Stimulated activated CD4-positive, alpha-beta T cell treated with anti-CD3 and anti-CD28 coated beads, Interleukin-2, amount 100 ng/mL, for 24 hours (primary cell): ENCODE measurements at places on chromosomes 6 and 20.

- no peak for DNase-seq
Measured at GRCh38 chr6:24897186-24897585, 38.6 kb downstream of the RIPOR2 start.

- DNase-seq, result no peak
Measured at GRCh38 chr6:109076377-109076776, 18.3 kb downstream of the SESN1 start.

DNA sequence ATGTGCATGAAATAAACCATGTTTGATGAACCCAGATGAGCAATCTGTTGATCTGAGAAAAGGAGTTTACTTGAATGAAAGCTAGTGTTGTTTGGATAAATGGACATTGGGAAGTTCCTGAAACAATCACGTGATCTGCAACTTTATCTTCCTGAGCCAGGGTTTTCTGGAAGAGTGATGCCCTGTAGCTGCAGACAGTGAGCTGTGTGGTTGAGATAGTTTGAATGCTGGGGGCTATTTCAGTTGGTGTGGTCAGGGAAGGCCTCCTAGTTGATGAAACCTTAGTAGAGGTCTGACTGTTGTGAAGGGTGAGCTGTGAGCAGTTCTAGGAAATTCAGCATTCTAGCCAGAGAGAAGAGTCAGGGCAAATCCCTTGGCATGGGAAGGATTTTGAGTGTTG, 643.7 kb downstream of the UTRN start:
- no peak for DNase-seq

DNA sequence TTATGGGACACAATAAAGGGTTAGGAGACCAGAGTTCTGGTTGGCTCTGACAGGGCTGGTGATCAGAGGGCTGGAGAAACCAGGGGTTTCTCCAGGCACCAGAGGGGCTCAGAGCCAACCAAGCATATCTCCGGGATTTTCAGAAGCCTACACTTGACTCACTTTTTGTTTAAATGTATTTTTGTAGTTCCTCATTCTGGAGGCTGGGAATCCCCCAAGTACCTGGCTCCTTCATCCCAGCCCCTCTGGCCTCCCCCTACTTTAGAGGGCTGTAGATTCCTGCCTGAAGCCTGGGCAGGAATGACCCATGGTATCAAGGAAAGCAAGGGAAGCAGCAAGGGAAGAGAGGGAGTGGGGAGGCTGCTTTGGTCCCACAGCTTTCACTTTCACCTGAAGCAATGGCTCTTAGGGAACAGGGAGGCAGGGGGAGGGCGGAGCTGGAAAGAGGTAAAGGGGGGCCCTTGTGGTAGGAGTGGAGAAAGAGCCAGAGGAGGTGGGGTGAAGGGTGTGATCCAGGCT, 973 bp downstream of the CD40 start:
- no peak for DNase-seq

DNA sequence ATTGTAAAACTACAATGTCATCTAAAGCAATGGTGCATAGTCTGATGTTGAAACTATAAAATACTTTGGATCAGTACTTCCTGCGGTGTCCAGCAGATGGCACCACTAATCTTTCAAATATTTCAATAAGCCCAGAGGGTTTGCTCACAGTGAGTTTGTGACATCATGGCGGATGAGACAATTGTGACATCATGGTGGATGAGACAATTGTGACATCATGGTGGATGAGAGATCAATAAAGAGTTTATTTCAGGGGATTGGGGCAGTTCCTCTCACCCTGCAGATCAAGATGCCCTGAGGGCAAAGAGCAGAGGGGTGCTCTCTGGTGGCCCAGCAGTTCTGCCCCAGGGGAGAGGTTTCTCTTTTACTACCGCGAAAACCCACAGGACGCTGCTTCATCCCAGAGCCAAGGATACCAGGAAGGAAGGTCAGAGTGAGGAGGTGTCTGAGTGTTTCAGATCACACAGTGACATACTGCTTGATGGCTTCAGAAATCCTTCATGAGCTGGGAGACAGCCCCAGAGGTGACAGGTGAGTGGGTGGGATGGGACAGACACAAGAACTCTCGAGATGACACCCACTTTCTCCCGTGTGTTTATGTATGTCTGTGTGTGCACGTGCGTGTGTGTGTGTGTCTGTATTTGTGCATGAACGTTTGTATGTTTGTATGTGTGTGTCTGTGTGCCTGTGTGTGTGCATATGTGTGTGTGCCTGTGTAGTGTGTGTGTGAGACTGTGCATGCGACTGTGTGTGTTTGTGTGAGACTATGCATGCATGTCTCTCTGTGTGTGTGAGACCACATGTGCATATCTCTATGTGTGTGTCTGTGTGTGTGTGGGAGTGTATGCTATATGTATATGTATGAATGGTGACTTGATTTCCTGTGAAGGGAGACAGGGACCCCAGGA, 7.3 kb upstream of the ULBP2 start:
- DNase-seq, result peak; percentile 78

DNA sequence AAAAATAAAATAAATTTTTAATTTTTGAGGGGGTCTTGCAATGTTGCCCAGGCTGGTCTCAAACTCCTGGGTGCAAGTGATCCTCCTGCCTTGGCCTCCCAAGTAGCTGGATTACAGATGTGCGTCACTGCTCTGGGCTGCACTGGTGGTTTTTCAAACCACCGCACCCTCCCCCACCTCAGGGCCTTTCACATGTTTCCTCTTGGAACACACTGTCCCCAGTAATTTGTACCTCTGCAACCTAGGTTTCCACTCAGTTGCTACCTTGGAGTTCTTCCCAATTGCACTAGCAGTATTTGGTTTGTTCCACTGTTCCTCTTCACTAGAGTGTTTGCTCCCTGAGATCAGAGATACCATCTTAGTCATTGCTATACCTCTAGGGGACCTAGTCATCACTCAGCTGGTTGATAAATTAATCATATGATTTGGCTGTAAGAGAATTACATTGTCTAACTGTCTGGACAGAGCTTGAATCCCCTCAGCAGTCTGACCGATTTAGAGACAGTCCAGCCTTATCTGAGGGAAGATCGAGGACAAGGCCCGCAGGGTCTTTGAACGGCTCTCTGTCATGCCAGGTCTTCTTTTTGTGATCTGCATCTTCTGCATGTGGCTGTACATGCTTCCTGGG, 32.0 kb downstream of the CEP43 start:
- DNase-seq, result no peak

DNA sequence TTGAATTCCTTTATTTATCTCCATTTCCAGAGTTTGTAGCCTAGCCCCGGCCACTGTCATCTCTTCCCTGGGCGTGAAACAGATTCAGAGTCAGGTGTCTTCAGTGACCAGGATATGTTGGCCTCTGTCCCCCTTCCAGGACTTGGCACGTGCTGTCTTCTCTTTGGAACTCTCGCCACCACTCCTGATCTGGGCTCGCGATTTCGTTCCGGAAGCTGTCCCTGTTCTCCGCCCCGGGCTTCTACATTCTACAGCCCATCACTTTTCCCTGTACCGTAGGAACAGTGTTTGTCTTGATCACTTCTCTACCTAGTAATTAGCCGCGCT, 739 bp downstream of the GSS start:
- no peak for DNase-seq

GRCh38 chr20:63580796-63581461, 6.9 kb upstream of the HELZ2 start:
- peak; percentile 68 for DNase-seq

DNA sequence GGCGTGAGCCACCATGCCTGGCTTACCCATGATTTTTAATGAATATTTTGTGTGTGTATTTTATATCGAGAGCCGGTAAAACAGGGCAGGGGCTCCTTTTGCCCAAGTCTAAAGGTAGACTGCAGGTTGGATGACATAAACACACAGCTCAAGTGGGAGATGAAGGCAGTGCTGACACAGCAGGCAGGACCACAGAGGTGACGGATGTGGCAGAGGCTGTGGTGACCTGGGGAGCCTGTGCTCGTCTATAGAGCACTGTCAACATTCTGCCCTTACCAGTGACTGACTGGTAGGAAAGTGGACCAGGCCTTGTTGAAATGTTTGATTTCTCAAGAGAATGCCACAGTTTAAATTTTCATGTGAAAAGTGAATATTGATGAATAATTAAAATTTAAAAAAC, 137.5 kb downstream of the ZFP64 start:
- DNase-seq, result no peak

DNA sequence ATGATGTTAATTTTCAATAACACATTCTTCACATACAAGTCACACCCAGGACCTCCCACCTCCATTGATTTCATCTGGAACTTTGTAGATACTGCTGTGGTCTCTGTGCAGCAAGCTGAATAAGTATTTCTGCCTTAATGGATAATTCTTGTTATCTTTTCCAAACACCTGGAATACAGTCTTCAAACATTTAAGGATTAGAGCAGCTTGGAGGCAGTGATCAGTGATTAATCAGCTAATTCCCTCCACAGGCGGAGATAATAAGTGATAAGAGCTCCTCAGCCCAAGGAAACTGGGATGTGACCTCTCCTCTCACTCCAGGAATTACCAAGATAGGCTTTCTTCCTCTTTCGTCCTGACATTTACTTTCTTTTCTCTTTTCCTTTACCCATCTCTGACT, 110.7 kb downstream of the FIG4 start:
- no peak for DNase-seq
